Liver (tissue), 10 donors: ENCODE measurements at places on chromosomes 11 and 22.

- DNase-seq, result no peak
Measured at GRCh38 chr11:64130618-64131017, 35.3 kb downstream of the MACROD1 start.

GRCh38 chr11:120065876-120066275 lies 72.0 kb downstream of the TRIM29 start:
- peak; percentile 22 for DNase-seq

- DNase-seq, result no peak
Measured at GRCh38 chr11:58837707-58838388, 6.7 kb downstream of the GLYATL2 start.

- no peak for DNase-seq
Measured at GRCh38 chr22:36351921-36352802, 35.6 kb downstream of the MYH9 start.
